Amniotic stem cell (primary cell): ENCODE measurements at places on chromosomes 6 and 20.
A peak's percentile ranks its signal among the peaks of the same experiment; 100 is the strongest.

DNA sequence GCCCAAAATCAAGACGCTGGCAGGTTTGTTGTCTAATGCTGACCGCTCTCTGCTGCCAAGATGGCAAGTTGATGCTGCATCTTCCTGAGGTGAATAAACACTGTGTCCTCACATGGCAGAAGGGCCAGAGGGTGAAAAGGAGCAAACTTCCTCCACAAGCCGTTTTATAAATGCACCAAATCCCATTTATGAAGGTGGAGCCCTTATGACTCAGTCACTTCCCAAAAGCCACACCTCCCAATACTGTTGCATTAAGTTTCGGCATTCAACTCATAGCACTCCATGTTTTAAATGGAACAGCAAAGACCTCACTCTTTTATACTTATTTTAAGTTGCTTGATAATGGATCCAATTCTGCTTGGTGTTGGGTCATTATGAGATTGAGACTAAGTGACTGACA lies 316.6 kb downstream of the RFPL4B start:
- no peak for DNase-seq

- DNase-seq = no peak
Observed at GRCh38 chr20:39268981-39269461, 306.9 kb downstream of the DHX35 start.

DNA sequence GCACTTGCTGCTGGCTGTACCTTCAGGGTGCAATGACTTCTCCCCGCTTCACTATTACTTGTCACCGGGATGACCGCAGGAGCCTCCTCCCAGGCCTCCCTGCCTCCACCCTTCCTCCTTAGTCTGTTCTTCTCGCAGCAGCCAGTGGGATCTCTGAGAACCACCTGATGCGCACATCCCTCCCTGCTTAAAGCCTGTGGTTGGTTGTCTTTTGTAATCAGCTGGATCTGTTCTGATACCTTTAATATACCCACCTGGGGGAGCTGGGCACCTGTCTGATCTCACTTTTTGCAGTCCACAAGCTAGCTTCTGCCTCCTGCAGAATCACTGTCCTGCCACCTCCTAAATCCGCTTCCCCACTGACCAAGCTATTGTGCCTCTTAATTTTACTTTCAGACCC lies 34.6 kb downstream of the TOX2 start:
- no peak for DNase-seq

DNA sequence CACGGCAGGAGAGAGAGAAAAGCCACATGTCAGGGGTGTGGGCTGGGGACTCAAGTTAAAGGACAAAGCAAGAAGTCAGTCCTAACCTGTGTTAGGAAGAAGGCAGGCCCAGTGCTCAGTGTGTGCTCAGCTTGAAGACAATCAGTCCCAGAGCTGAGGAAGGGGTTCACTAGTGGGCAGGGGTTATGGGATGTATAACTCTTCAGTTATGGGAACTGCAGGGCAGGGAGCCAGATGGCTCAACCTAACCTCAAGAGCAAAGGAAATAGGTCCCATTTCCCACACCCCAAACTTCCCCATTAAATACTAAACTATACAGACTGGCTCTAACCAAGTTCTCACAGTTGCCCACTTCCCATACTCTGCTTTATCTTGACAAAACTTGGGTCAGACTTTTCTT lies 7.4 kb upstream of the SSTR4 start:
- no peak for DNase-seq

GRCh38 chr6:170027647-170028043 lies 263.2 kb downstream of the DLL1 start:
- DNase-seq = no peak

DNA sequence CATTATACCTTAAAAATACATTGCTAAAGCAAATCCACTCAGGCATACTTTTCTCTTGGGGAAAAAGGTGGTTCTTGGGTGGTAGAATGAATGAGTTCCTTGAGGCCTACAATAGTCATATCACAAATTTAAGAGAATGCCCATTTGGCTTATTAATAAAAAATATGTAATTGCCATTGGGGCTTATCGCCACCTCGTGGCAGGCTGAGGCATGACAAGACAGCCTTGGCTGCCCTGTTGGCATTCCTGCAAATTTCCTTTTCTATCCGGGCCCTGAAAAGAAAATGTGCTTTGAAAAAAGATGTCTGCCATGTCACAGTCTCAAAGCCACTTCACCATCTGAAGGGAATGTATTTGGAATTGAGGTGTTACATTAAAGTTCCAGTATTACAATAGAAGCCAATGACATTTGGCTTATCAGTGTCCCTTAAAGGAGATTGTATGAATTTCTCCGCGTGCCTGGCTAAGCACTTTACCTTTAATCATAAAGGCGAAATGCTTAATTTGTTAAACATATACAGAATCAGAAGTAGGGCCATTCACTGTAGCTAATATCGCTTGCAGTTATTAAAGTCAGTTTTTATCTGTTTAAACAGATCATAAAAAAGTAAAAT lies 188.3 kb upstream of the ZFP64 start:
- no peak for DNase-seq

DNA sequence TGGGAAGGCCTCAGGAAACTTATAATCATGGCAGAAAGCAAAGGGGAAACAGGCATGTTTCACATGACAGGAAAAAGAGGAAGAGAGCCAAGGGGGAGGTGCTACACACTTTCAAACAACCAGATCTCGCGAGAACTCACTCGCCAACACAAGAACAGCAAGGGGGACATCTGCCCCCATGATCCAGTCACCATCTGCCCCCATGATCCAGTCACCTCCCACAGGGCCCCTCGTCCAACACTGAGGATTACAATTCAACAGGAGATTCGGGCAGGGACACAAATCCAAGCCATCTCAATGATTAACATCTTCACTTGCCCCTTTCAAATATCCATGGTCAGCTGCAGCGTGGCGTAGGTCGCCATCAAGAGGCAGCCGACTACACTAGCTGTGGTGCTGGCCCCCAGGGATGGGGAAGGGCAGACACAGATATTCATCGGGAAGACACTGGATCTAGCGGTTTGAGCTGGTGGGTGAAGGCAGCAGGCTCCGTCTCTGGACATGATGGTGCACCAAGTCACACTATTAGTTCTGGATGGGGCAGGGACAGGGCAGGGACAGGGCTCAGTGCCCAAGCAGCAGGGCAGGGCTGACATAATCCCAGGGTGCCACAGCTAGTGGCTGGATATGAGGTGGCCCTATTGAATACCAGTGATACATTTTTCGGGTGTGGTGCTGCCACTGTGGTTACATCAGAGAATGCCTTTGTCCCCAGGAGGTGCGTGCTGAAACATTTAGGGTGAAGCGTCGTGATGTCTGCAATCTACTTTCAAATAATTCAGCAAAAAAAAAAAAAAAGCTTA lies 31.6 kb downstream of the TUBB2B start:
- DNase-seq = no peak

GRCh38 chr6:31822036-31822821 lies 5.3 kb upstream of the HSPA1B start:
- DNase-seq = peak; percentile 65

GRCh38 chr6:35028781-35029769 lies 112.1 kb downstream of the TCP11 start:
- no peak for DNase-seq

- no peak for DNase-seq
Observed at GRCh38 chr20:44174996-44175765, 11.8 kb downstream of the JPH2 start.

- DNase-seq = no peak
Observed at GRCh38 chr20:3784216-3784853, 2.2 kb downstream of the CENPB start.

DNA sequence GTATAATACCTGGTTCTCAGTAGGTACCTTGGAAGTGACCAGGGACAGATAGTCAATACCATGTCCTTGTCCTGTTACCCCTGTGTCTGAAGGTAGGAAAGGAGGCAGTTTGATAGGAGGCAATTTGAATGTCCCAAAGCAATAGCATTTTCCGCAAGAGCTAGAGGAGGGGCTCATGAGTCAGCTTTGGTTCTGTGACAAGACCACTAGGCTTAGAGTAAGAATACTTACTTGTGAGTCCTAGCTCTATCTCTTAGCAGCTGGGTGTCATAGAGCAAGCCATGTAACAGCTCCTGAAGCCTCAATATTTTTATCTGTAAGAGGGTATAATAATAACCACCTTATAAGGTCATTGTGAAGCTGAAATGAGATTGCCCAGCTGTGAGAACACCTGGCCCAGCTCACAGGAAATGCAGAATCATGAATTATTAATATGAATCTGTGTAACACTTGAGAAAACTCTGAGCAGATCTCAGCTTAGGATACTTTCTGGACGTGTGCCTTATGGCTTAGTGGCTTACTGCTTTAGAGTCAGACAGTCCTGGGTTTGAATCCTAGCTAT lies 58.6 kb downstream of the DAAM2 start:
- no peak for DNase-seq

- DNase-seq = no peak
Observed at GRCh38 chr20:62517168-62517567, 41.4 kb upstream of the GATA5 start.

DNA sequence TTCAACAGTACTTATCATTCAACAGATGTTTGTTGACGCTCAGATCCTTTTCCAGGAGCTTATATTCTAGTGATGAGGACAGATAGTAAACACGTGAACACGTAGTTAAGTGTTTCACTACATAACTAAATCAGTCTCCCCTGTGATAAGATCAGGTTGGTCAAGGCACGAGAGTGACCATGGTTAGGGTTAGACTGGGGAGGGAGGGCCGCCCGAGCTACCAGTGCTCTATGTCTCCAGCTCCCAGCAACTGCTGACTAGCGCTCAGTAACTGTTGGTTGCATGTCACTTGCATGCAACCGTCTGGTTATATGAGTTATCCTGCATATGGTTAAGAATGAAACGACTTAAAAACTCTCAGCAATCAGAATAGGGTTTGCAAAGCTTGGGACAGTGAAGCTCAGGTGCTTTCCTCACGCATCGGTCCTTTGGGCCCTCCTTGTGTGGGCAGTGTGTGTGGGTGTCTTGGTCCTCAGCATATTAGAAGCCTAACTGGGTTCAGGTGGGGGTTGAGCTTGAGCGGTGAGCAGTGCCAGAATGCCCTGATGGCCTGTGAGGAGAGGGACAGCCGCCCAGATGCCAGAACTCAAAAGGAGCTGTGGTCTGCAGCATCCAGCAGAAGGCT lies 120.8 kb downstream of the ARID1B start:
- DNase-seq = no peak

GRCh38 chr6:166465003-166465399 lies 82.3 kb upstream of the MPC1 start:
- DNase-seq = no peak

DNA sequence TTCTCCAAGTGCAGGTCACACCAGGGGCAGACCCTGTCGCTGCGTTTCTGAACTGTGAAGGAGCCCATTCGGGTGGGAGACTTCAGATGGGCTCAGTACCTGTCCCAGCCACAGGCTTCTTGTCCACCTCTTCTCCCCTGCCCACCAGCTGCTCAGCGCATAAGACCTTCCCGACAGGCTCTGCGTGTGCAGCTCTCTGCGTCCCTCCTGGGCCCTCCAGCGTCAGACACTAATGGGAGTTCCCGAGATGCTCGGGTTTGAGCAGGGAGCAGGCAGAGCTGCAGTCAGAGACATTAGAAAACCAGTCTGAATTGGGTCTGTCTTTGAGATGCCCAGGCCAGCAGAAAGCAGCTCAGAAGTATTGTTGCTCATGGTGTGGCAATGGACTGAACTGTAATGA lies 50.4 kb downstream of the TCP11 start:
- DNase-seq = no peak

DNA sequence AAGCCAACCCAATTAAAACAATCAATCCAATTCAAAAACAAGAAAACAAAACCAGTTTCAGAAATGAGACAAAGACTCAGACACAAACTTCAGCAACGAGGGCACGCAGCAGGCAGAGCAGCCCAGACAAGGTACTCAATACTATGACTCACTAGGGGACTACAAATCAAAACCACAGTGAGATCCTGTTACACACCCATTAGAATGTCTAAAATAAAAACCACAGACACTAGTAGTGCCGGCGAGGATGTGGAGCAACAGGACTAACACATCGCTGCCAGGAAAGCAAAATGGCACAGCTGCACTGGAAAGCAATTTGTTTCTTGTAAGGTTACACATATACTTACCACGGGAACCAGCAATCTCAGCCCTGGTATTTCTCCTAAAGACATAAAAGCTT lies 28.4 kb upstream of the MAS1L start:
- no peak for DNase-seq

- no peak for DNase-seq
Observed at GRCh38 chr6:136235233-136235564, 14.9 kb downstream of the MTFR2 start.

- no peak for DNase-seq
Observed at GRCh38 chr6:36571122-36572043, 22.8 kb upstream of the SRSF3 start.

- DNase-seq = no peak
Observed at GRCh38 chr6:5501837-5502236, 240.5 kb downstream of the FARS2 start.

DNA sequence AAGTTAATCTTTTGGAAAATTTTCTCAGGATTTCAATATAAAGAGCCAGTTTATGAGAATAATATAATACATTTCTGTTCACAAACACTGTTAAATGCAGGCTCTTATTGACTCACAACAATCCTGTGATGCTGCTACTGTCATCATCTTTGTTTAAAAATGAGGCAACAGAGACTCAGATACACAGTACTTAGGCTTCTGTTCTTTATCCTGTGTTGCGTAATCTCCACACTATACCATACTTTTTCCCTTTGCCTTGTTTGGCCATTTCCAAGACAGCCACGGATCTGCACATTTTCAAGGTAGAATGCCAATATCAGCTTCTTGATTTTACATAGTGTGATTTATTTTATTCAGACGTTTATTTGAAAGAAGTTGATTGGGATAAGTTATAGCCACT lies 699.0 kb upstream of the CITED2 start:
- no peak for DNase-seq

DNA sequence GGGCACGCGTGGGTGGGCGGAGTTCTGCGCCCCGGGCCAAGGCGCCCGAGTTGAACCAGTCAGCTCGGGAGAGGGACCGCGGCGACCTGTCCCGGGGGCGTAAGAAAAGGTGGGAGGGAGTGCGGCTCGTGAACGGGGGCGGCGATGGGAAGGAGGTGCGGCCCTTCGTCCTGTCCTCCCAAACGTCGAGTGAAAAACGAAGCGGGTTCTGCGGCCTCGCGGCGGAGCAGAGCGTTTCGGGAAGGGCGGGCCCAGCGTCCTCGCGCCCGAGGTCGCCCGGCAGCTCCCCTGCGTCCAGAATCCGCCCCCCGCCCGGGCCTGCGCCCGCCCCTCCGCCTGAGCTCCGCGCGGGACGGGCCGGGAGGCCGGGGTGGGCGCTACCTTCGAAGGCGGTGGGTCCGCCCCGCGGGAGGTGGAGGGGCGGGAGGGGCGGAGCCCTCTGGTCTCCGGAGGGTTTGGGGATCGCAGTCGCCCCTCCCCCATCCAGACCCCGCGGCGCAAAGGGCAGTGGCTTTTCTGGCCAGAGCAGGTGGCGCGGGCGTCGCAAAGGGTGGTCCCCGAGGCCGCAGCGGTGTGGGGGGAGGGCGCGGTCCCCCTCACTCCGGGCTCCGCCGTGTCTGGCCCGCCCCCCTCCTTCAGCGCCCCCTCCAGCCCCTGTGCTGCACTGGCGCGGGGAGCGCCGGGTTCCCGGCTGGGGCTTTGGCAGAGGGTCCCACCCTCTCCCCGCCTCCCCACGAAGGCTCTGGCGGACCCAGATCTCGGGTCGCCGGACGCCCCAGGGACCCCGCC lies 838 bp downstream of the STMN3 start:
- DNase-seq = no peak

- DNase-seq = no peak
Observed at GRCh38 chr20:8033151-8033841, 13.7 kb upstream of the TMX4 start.
